Immature natural killer cell (primary cell): ENCODE measurements at places on chromosomes 11 and 22.

DNA sequence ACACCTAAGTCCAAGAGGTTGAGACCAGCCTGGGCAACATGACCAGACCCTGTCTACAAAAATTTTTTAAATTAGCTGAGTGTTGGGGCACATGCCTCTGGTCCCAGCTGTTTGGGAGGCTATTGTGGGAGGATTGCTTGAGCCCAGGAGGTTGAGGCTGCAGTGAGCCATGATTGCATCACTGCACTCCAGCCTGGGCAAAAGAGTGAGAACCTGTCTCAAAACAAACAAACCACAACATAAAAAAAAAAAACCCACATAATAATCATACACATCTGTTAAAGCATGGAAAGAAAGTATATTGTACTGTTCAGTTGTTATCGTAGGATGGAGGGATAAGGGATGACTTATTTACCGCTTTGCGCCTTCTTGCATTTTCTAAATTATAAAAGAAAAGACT, 35.9 kb upstream of the GRK2 start:
- DNase-seq, result no peak

GRCh38 chr11:77299528-77299993, 1.9 kb downstream of the GDPD4 start:
- DNase-seq, result no peak

DNA sequence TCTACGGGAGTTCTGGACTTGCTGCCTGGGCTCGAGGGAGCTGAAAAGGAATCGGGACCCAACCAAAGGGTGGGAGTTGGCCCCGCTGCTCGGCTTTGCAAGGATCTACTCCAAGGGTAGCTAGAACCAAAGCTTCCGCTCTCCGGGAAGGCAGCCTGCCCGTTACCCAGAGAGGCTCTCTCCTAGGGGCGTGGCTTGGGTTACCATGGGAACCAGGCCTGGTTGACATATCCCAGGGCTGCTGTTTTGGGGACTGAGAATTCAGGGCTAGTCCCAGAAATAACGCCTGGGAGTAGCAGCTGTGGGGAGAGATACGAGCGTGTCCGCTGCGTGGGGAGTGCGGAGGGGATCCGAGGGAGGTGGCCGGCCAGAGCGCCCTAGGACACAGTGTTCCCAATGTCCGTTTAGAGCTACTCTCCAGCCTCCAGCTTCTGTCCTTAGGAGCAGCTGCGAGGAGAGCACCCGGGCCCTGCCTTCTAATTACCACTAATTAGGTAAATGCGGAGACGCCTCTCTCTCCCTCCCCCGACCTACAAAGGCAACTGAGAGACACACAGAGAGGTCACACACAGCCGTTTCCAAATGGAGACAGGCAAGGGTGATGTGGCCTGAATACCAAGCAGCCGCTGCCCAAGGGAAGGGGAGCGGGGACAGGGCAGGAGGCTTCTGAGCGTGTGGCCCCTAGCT, 141.6 kb upstream of the CADM1 start:
- DNase-seq, result no peak

DNA sequence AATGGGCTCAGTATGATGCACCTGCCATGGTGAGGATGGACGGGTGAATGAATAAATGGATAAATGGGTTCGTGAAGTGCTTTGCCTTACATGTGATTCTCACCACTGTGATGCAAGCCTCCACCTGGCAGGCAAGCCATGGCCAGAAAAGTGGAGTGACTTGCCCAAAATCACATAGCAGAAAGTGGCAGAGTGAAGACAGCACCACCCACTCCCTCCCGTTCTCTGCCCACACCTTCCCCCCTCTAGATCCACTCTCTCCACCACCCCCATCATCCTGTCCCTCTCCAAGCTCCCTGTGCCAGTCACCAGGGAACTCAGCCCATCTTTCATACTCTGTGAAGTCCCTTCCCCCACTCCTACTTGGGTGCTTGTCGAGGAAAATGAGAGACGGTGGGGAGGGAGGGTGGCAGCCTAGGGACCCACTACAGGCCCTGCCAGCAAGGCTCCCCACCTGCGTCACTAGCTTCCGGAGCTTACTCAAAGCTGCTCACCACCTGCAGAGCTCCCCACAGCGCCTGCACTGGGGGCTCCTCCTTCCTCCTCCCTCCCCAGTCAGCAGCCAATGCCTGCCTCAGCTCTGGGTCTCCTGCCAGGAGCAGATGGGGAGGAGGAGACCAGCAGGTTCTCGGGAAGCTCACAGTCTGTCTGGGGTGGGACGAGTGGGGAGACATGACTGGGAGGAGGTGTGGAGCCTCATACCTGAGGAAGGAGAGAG, 82.3 kb downstream of the PDE2A start:
- peak; percentile 8 for DNase-seq

DNA sequence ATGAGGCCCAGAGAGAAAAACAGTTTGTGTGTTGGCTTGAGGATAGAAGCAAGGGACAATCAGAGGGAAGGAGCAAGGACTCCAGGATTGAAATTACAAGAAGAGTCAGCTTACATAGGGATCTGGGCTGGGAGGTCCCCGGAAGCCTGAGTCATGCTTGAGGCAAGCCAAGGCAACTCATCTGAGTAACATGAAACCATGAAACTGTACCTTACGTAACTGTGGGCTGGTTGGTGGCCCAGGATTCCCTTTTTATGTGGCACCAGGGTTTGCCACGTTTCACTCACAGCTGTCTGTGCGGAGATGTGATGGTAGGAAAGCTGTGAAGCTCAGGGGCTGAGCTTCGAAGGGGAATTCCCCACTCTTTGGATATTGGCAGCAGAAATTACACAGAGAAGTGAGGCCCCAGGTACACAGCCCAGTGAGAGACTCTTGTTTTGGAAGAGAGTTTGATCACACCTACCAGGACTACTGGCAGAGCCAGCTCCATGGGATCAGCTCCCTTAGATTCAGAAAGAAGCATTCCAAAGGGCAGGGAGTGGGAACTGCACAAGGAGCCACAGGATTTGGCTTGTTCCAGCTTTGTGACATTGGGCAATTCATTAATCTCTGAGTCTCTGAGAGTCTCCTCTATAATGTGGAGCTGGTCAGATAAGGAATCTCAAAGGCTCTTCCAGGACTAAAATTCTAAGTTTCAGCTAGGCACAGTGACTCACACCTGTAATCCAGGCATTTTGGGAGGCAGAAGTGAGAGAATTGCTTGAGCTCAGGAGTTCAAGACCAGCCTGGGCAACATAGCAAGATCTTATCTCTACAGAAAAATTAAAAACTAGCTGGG, 7.8 kb downstream of the SLC5A1 start:
- no peak for DNase-seq

GRCh38 chr22:44689915-44690524, 12.0 kb upstream of the PRR5 start:
- no peak for DNase-seq
